Thymus (tissue), 14 donors: ENCODE measurements at places on chromosomes 5 and 9. TPM values are rescaled to one million over a fixed set of nuclear protein-coding genes. Genes with fewer than 3 reads are reported as not detected.

Gene PCDHA7
- polyA plus RNA-seq, result 0.02 TPM

- H3K27ac ChIP-seq, result no peak overlapping the region
- H3K4me1 ChIP-seq, result no peaks in the 10 kb centered on the region
- H3K36me3 ChIP-seq, result no peaks in the 10 kb centered on the region
These were observed 17.1 kb downstream of the F2R start for GRCh38 chr5:76733049-76733417.

GRCh38 chr5:151676719-151677118 is 10.0 kb downstream of the SPARC start:
- H3K27me3 ChIP-seq, result no peaks in the 10 kb centered on the region
- no peak overlapping the region for H3K27ac ChIP-seq
- H3K36me3 ChIP-seq, result no peaks in the 10 kb centered on the region
- no peak overlapping the region for H3K4me3 ChIP-seq
- H3K4me1 ChIP-seq, result peaks cover 15% of the 10 kb centered on the region

DNA sequence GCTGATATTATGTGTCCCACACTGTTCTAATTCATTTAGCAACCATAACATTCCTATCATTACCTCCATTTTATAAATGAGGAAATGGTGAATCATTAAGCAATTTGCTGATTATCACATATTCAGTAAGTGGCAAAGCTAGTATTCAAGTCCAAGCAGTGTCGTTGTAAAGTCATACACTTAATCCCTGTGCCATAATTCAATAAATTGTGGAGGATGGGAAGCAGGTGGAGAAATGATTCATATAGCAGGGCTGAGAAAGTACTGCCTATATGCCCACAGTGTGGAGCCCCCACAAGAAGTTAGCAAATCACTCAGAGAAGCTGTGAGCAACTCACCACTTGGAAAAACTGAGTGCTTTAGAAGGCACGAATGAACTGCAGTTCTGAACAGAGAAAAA is 691.0 kb downstream of the PTPRD start:
- no peak for DNase-seq
- no peak overlapping the region for H3K4me3 ChIP-seq
- H3K27ac ChIP-seq, result no peak overlapping the region
- H3K27me3 ChIP-seq, result no peaks in the 10 kb centered on the region
- H3K36me3 ChIP-seq, result no peaks in the 10 kb centered on the region
